ENCODE measurements at places on chromosomes 1 and 21. TPM values are rescaled to one million over a fixed set of nuclear protein-coding genes. Genes with fewer than 3 reads are reported as not detected.

Gene IL19
- not detected for total RNA-seq

Gene C1orf141
- 1.0 TPM for total RNA-seq

Gene DRAXIN
- not detected for total RNA-seq

Gene CFH
- 44.8 TPM for total RNA-seq

Gene FCGR2B
- total RNA-seq: 24.1 TPM

DNA sequence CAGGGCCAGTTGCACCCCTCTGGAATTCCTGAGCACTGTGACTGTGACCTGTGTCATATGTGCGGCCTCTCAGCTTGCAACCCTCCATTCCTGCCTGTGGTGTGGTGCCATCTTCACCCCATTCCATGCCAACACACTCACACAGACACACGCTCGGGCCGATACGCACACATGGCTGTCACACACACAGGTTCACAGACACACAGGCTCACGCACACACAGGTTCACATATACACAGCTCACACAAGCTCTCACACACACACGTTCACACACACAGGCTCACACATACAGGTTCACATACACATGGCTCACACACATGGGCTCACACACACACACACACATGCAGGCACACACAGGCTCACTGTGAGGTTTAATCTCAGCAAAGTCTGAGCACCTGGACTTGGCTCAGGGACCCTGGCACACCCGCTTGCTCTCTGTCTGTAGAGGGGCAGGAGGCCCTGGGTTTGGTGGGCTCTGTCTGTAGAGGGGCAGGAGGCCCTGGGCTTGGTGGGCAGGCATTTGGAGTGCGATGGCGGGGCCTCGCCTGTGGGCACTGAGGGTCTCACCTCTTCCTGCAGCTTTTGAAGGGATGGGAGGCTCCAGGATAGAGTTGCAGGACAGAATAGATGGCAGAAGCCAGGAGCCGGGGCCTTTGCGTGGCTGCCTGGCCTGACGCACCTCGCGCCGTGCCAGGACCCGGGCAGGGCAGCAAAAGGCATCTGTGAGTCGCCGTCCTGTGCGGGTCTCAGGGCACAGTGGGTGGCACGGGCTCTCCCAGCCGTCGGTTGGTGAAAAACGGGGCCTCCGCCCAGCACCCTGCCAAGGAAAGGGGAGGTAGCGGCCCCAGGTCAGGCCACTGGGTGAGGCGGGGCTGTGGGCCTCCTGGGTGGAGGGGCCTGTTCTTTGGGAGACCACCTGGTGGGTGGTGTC, 17.1 kb downstream of the COL18A1 start:
- peaks cover 4% of the 10 kb centered on the region for H3K4me1 ChIP-seq
- no peak overlapping the region for H3K27ac ChIP-seq
- peak; percentile 76 for DNase-seq
- H3K36me3 ChIP-seq: no peaks in the 10 kb centered on the region

DNA sequence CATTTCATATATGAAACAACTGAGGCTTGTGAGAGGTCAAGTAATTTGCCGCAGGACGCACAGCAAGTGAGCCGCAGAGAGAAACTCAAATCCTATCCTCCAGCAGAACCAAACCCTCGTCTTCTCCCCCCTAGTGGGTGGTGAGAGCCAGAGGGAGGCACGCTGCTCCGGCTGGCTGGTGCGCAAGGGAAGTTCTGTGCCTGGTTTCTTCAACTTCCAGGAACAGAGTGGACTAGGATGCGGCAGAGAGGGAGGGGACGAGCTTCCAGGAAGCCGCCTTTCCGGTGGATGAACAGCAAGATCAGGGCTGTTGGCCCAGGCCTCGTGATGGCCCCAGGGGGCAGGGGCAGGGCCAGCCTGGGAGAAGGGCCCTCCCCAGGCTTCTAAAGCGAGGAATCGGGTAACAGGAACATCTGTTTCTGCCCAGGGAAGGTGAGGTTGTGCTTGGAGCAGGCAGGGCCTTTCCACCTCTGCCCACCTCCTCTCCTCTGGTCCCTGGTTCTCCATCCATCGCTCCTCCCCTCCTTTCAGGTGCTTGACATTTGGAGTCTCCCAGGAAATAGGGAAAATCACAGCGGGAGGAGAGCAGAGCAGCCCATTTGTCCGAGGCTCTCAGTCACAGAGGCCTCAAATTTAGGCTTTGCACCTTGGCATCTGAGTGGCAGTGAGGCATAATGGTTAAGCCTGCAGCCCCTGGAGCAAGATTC, 16.8 kb upstream of the PDIK1L start:
- peak; percentile 59 for DNase-seq
- H3K4me3 ChIP-seq: no peak overlapping the region
- no peaks in the 10 kb centered on the region for H3K36me3 ChIP-seq
- no peaks in the 10 kb centered on the region for H3K27me3 ChIP-seq
- peaks cover 4% of the 10 kb centered on the region for H3K4me1 ChIP-seq

DNA sequence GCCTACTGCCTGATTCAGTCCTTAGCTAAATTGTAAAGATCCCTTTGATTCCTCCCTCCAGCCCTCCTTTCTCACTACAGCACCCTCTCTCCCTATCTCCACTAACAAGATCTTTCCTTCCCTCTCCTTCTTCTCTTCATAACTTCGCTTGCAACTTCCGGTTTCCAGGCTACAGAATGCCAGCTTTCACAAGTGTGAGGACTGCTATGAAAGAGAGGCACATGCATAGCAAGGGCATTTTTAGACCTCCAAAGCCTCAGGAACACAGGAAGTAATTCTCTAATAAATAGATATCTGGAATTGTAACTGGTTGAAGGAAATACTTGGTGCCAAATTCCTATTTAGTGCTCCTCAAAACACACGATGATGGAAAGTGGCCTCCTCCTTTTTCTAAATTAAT, 196.7 kb downstream of the HLX start:
- H3K27me3 ChIP-seq: no peaks in the 10 kb centered on the region
- H3K36me3 ChIP-seq: no peaks in the 10 kb centered on the region
- no peak overlapping the region for H3K27ac ChIP-seq
- no peak overlapping the region for H3K4me3 ChIP-seq

GRCh38 chr1:8351693-8352470, 34.0 kb downstream of the SLC45A1 start:
- no peak for DNase-seq
- peaks cover 34% of the 10 kb centered on the region for H3K36me3 ChIP-seq
- peaks cover 20% of the 10 kb centered on the region for H3K4me1 ChIP-seq
- peak overlapping the region; percentile 88 for H3K27ac ChIP-seq
- H3K27me3 ChIP-seq: no peaks in the 10 kb centered on the region

DNA sequence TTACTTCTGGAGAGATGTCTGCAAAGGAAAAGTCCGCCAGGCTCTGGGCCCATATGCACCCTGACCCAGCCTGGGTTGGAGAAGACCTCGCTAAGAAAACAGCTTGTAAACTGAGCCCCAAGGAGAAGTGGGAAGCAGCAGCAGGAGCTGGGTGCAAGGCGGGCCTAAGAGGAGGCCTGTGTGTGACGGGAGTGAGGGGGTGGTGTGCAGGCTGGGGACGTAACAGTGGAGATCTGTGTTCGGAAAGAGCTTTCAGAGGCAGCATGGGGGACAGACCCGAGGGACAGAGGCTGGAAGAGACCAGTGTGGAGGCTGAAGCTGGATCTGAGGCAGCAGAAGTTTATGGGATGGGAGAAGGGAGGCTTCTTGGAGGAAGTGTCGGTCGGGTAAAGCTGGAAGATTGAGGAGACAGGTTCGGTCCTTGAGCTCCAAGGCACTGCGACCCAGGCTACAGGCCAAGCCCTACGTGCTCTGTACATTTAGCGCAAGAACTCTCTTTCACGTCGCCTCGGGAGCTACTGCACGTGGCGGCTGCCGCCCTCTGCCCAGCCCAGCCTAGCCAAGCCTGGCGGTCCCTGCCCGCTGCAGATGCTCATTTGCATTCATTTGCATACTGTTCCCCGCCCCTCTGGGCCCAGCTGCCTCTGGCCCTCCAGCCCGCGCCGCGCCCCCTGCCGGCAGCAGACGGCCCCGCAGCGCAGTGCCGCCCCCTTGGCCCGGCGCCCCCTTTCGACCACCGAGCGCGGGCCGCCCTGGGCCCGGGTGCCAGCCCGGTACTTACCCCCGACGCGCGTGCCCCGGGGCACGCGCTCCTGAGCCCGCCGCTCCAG, 6.3 kb downstream of the HPCA start:
- no peak overlapping the region for H3K27ac ChIP-seq
- peak; percentile 88 for DNase-seq
- H3K27me3 ChIP-seq: no peaks in the 10 kb centered on the region
- peaks cover 20% of the 10 kb centered on the region for H3K4me1 ChIP-seq

DNA sequence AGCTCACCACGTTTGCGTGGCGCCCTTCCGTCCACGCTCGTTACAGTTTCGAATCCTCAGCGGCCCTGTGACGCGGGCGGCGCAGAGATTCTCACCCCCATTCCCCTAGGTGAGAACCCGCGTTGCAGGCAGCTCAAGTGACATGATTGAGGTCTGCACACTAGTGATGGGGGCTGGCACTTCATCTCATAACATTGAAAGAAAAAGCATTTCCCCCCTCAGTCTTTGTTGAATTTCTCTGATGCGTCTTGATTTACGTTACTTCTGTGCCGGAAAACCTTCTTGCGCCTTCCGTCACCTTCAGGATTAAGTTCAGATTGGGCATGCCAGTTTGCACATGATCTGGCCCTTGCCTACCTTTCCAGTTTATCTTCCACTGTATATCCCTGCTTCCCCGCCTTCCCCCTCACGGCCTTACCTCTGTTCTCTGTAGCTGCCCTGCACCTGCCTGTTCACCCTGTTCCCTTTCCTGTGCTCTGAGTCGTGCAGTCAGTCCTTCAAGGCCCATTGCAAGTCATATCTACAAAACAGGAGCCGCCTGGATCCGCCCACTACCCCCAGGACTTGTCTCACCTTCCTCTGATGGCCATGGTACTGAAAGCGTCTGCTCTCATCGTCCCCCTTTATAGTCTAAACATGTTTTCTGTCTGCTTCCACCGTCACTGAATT, 1.1 kb downstream of the CTPS1 start:
- DNase-seq: peak; percentile 25
- no peaks in the 10 kb centered on the region for H3K36me3 ChIP-seq
- H3K4me1 ChIP-seq: peaks cover 37% of the 10 kb centered on the region
